ENCODE measurements at places on chromosomes 12 and 14.
A peak's percentile ranks its signal among the peaks of the same experiment; 100 is the strongest.

DNA sequence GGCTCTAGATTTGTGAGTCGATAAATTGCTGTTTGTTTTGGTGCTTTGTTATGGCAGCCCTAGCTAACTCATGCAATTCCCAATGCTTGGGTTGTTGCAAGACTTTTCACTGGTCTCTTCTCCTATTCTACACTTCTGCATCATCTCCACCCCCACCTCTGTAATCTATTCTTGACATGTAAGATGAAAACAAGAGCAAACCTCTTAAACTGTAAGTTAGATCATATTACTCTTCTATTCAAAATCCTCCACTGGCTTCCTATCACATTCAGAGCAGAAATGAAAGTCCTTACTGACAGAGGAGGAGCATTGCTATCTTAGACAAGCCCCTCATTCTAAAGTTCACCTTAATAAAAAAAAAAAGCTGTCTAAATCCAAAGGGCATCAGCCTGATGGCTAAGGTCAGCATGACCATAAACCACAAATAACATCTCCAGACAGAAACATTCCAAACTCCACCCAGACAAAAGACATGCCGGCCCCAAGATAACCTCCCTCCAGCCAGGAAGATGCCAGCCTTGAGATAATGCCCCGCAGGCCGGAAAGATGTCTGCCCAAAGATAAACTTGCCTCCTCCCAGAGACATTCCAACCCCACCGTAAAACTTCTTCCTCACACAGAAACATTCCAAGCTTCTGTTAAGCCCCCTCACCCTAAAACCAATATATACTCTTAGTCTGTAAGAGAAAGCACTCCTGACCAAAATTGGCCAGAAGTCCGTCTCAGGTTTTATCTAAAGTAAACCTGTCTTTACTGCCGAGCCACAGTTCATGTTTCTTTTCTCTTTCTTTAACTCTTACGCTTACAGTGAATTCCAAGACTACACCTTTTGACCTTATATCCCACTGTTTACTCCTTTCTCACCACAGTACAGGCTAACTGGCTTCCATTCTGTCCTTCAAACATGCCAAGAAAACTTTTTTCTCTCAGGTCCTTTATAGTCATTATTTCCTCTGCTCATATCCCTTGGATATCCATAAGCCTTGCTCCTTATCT is 308.9 kb downstream of the KCNH5 start:
- DNase-seq, result no peak

GRCh38 chr12:57142121-57142520 is 5.3 kb downstream of the LRP1-AS start:
- DNase-seq, result no peak

DNA sequence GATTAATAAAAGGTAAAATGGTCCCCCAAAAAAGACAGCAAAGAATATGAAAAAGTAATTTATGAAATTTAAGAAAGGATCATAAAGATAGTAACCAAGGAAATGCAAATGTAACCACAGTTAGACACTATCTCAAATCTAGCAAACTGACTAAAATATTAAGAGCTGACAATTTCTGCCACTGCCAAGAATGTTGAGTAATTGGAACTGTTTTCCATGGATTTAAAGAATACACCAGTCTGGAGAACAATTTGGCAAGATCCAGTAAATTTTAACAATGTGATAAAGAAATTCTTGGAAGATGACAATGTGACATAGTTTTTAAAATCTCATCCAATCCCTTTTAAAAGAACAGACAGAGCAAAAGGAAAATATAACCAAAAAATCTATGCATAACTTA is 798.0 kb upstream of the MGAT4C start:
- DNase-seq, result no peak

DNA sequence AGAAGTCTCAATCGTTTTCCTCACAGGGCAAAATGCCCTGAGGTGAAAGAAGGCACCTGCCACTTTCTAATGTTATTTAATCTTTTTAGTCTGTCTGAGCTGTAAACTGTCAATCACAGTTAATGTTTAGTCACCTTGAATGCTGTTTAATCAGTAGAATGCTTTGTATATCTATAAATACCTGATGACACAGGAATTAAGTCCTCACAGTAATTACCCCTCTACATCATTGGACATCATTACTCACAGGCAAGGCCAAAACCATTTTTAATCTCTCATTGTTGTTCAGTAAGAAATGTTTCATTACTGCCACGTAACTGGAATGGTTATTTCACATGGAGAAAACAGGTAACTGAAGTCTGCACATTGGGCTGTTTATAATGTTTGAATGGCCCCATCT is 178.8 kb downstream of the EXOC5 start:
- DNase-seq, result no peak

DNA sequence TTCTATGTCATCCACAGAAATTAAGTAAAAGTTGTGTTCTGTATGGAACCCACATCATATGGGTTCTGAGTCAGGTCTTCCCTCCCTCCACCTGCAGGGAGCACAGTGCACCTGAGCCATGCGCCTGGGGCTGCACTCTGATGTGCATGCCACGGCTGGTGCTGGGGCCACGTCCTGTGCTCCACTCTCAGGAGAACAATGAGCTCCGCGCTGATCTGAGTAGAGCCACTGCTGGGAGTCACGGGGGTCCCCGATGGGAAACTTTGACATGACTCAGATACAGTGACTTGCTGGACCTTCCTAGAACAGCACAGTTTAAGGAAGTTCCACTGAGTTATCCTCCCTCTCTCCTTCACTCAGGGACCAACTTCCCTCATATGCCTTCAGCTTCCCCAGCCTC is 683.4 kb downstream of the TMEM121 start:
- peak; percentile 72 for DNase-seq

DNA sequence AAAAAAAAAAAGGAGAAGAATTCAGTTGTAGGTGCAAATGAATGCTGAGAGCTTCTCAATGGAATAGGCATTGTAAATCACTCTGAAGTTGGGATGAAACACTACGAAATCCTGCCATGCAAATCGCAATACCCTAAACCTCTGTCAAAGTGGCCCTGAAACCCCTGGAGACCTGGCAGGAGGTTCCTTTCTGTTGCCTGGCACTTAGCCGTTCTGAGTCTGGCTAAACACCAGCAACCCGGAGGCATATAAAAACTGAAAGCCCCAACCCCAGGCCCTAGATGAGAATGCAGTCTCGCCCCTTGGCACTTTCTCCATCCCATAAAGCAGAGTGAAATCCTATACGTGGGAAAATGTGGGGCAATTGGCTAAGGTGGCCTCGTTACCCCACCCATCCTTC is 151.5 kb upstream of the PARP11 start:
- no peak for DNase-seq

DNA sequence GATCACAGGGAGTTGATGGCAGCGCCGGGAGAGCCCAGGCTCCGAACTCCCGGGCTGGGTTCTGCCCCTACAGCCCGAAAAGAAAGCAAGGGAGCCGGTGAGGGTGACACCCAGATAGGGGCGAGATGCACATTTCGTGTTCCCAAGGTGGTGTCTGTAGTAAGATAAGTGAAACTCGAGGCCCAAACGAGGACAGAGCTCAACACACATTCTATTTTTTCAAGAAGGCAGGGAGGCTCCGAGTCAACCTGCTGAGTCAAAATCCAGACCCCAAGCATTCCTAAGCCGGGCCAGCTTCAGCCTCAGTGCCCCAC is 24.2 kb upstream of the YY1 start:
- DNase-seq, result no peak

- no peak for DNase-seq
Observed at GRCh38 chr14:68602507-68602906, 190.4 kb downstream of the ZFP36L1 start.

GRCh38 chr14:56156096-56156495 is 37.9 kb downstream of the PELI2 start:
- no peak for DNase-seq

DNA sequence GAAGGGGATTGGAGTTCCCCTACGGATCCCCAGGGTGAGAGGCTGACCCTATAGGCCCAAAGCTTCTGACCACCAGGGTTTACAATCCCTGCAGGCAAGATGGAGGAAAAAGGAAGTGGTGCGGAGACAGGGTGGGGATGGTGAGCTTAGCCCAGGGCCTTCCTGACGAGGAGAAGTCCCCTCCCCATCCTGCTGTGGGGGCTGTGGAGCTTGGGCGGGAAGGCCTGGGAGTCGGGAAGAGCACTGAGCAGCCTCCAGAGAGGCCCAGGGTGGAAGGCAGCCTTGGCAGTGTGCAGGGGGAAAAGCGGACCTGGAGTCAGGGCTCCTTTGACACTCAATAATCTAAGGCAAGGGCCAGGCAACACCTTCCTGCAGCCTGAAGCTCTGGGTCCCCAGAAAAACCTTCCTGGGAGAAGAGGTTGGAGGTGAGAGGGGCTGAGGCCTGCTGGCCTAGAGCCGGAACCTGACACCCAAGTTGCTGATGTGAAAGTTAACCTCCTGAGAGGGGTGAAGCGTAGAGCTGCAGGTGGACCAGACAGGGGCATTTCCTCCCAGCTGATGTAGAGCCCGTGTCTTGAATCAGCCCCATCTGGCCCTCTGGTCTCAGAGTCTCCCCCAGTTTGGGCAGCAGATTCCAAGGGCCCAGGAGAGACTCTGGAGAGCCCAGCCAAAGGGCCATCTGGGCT is 6.0 kb downstream of the HDAC7 start:
- DNase-seq, result no peak

DNA sequence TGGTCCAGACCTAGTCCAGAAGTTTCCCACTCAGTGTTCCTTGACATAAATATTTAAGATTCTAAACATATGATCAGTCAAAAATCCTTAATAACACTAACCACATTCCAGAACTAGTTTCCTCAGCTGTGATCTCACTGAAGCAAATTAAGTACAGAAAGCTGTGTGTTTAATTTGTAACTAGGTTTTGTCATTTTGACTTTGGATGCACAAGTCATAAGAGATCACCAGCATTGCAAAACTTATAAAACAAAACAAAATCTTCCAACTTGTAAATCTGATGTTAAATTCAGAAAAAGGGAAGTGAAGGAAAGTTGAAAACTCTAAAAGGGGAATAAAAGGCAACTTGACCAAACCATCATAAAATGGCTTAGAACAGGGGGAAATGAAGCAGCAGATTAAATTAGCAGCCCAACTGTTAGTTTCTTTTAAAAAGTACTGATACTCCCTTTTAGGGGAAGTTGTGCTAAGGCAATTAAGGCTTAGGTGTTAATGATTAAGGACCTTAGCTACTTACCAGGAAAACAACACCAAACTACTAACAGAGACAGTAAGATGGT is 56.6 kb downstream of the SH2B3 start:
- no peak for DNase-seq

- no peak for DNase-seq
Observed at GRCh38 chr12:720231-720941, 32.0 kb upstream of the WNK1 start.

DNA sequence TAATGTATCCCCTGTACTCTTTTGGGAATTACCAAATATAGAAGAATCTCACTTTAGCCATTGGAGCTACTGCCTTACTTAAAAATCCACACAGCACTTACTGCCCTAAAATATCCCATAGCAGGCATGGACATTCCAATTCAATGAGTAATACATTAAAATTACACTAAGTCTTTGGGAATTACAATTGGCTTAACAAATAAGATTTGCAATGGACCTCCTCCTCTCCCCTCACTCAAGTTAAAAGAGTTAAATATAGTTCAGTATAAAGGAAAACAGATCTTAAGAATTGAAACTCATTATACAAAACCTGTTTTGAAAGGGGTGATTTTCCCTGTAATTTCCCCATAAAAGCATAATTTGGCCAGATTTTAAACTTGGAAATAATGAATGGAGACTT is 477.1 kb downstream of the SLC16A7 start:
- DNase-seq, result no peak

GRCh38 chr12:53231921-53232645 is at the start of gene RARG:
Gene RARG, minus strand, starts transcription at chr12:53232209. Its CDS starts 4,664 bp downstream, at chr12:53227545.
- peak; percentile 72 for DNase-seq

GRCh38 chr12:124802361-124802760 is 61.3 kb downstream of the SCARB1 start:
- no peak for DNase-seq

GRCh38 chr12:12654691-12655460 is 41.1 kb downstream of the GPR19 start:
- DNase-seq, result no peak

- DNase-seq, result no peak
Observed at GRCh38 chr12:65728848-65729793, 95.2 kb upstream of the HMGA2 start.

- no peak for DNase-seq
Observed at GRCh38 chr12:77720258-77720657, 110.4 kb upstream of the NAV3 start.

DNA sequence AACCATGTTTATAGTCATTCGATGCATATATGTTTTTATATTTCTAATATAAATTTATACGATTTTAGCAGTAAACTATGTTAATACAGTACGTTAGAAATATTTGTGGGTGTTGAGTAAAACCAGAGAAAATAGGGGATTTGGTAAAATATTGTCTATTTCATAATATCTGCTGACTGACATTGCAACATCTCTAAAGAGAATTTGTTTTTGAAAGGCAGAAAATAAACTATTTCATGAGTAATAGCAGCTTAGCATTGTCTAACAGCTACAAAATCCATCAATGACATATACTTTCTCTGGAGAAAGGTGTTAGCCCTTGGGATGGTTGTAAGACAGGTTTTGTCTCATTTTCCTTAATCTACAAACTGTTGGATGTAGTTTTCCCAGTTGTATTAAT is 144.9 kb downstream of the PDE3A start:
- no peak for DNase-seq

GRCh38 chr12:124786061-124786964 is 77.4 kb downstream of the SCARB1 start:
- DNase-seq, result no peak

DNA sequence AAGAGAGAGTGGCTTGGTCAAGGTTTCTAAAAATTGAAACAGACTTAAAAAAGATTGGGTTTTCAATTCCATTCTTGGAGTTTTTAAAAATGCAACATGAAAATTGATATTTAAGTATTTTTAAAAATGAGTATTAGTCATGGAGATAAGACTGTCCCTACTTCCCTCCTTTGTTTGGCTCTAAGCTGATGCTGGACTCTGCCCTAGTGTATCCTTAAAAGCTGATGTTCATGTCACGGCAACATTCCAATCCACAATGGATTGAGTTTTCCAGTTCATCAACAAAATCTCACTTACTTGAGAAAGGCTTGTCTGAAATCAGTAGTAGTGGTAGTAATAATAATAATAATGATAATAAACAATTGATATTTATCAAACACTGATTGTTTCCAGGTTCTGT is 119.0 kb upstream of the SLC38A2 start:
- DNase-seq, result no peak
